Psoas muscle (tissue), 8 donors: ENCODE measurements at places on chromosomes 2 and 18.

- no peak for DNase-seq
These were observed 463 bp downstream of the HS1BP3 start for GRCh38 chr2:20650393-20650876.

DNA sequence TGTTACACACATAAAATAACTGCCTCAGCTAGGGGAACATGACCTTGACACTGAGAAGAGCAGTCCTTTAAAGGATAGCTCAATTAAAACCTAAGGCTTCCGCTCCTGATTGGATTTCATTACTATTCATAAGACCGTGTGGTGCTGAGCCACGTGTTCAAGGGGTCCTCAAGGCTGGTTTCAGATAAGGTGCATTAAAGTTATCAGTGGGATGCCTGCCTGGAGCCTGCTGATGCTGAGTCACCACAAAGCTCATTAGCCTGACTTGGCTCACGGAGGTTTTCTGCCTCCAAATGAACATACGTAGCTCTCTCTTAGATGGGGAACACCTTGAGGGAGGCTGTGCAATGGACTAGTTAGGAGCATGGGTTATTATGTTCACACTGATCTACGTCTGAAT, 518.9 kb downstream of the TDRD15 start:
- DNase-seq: no peak

GRCh38 chr2:10385501-10385900, 62.6 kb downstream of the ODC1 start:
- DNase-seq: no peak

- no peak for DNase-seq
These were observed 133.2 kb downstream of the NCK2 start for GRCh38 chr2:105877945-105878344.

DNA sequence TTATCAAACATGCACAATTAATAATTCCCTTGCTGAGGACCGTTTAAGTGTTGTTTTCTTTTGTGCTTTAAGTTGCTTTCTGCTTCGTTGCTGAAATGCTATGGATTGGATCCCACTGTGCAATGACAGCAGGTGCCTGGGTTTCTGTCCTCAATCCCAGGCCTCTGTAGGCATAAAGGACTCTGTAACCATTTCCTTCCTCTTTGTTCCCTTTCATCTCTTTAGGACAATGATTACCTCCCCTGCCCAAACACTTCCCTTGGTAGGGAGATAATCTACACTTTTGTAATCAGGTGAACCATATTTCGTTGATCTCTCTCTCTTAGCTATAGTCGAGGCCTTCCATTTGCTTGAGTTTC, 58.6 kb upstream of the LYPD6B start:
- DNase-seq: no peak

- DNase-seq: peak; percentile 51
These were observed 97.6 kb downstream of the NDUFA10 start for GRCh38 chr2:239927424-239927981.

- DNase-seq: no peak
These were observed 45.9 kb upstream of the RHOB start for GRCh38 chr2:20400787-20401488.

DNA sequence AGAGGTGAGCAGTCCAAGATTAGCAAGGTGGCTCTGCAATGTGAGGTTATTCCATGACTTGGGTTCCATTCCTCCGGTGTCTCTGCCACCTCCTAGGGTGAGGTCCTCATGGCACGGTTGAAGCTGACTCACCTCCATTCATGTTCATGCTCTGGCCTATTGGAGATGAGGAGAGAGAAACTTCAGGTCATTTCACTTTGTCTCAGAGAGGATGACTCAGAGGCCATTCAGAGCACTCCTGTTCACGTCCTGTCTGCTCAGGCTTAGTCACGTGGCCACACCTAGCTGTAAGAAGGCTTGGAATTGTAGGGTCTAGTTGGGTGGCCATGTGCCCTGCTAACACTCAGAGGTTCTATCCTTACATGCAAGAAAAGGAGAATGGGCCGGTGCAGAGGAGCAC, 67.5 kb upstream of the MBOAT2 start:
- no peak for DNase-seq

GRCh38 chr2:85547089-85547858, 8.3 kb downstream of the MAT2A start:
- no peak for DNase-seq

DNA sequence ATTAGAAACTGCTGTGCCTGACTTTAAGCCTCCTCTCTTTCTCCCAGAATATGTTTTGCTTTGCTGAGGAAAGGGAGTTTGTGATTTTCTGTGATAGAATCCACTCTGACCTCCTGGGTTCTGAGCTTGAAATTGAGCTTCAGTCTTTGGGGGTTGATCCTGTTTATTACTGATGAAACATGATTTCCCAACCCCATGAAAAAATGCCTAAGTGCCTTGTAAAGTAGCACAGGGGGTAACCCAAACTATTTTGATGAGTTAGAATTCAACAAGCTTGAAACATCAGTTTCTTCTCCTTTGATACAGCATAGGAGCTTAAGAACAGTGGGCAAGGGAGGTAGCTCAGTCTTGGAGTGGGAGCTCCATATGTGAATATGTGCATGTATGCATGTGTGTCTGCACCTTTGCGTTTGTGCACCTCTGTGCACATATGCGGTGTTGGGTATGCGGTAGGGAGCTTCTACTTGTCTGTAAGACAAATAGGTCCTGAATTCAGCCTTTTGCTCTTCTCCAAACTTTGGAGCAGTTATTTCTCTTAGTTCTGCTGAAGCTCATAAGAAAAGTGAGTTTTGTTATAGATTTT, 364.6 kb downstream of the OSR1 start:
- DNase-seq: no peak

- no peak for DNase-seq
These were observed 429.6 kb downstream of the PID1 start for GRCh38 chr2:228841475-228841874.

DNA sequence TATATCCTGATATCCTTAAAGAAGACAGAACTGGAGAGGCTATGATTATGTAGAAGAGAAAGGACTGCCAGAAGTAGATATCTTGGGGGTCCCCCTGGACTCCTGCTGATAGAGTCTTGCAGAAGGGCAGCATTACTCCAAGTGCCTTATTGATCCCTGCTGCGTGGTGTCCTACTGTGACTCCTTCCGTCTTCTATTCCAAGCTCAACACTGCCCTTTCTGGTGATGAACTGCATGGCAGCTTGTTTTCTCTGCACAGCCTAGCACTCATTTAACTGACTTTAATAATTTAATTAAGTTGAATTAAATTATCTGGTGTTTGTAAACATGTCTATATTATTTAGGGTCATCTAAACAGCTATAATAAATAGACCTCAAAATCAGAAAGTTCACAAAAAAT, 194.1 kb upstream of the DSEL start:
- no peak for DNase-seq

- DNase-seq: no peak
These were observed 19.5 kb upstream of the STAT4 start for GRCh38 chr2:191170301-191170636.

DNA sequence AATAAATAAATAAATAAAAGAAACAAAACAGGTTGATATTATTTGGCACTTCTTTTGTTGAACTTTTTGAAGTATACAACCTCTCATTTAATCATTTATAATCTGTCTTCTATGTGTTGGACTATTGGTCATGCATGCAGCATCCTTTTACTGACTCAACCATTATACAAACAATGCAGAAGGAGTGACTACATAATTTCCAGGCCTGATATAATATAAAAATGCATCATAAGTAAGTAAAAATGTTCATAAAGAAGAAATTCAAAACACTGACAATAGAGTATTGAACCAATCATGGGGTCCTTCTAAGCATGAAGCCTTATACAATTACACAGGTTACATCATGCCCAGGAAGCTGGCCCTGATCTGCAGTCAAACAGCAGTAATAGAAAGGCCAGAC, 141.5 kb upstream of the FN1 start:
- DNase-seq: no peak

- DNase-seq: no peak
These were observed 593.1 kb downstream of the CBLN2 start for GRCh38 chr18:71951001-71951400.

DNA sequence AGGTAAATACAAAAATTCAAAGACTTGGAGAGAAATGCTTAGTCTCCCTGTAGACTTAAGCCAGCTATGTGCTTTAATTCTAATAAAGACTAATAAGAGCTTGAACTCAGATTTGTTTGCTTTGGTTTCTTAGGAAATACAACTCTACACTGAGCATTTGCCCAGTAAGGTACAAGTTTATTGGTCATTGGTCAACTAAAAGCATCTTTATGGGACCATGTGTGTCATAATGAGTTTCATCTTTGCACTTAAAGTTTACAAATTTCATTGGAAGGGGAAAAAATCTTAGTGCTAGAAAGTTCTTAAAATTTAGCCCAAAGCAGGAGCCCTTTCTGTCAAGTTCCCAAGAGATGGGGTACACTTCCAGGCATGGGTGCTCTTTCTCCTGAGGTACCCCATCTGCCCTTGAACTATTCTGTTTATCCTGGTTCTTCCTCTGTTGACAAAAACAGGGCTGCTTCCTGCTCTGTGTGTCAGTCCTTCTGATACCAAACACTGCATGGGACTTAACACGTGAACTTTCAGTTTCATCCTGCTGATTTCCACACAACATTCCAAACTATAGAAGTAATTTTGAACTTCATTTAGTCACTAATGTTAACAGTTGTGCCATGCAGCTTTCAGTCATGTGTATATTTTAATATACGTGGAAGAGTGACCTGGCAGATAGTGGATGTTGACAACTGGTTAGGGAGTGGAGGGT, 200.2 kb downstream of the TPGS2 start:
- DNase-seq: no peak

GRCh38 chr2:230128623-230129342, 60.1 kb upstream of the SLC16A14 start:
- no peak for DNase-seq

DNA sequence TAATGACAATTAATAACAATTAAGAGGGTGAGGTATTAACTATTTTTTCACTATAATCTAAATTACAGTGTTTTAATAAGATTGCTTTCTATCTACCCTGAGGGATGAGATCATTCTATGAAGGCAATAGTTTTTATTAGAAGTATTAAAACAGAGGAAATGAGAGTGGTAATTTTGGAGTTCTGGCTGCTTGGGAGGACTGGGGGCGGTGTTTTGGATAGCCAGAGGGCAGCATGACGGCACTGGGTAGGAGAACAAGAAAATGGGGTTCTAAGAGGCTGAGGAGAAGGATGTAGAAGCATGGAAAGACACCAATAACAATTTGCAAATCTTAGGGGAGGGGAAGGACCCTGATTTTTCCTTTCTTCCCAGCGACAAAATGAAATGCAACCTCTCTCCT, 5.1 kb upstream of the DNAJC5G start:
- no peak for DNase-seq

DNA sequence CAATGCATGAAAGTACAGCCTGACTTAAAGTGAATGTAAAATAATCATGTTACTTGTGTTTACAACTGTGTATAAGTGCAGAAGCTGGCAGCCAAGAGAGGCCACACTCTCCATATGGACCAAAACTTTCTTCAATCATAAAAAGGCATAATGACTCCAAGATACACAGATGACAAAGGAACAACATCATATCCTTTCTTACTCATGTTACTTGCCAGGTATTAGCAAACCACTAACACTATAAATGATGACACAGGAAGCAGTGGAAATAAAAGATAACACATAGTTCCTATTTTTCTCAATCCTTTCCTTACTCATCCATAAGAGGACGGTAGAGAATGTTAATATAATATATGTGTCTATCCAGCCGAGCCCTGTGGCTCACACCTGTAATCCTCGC, 400.0 kb upstream of the CDH2 start:
- DNase-seq: no peak

- no peak for DNase-seq
These were observed 87.8 kb upstream of the SLC39A10 start for GRCh38 chr2:195569255-195569654.

DNA sequence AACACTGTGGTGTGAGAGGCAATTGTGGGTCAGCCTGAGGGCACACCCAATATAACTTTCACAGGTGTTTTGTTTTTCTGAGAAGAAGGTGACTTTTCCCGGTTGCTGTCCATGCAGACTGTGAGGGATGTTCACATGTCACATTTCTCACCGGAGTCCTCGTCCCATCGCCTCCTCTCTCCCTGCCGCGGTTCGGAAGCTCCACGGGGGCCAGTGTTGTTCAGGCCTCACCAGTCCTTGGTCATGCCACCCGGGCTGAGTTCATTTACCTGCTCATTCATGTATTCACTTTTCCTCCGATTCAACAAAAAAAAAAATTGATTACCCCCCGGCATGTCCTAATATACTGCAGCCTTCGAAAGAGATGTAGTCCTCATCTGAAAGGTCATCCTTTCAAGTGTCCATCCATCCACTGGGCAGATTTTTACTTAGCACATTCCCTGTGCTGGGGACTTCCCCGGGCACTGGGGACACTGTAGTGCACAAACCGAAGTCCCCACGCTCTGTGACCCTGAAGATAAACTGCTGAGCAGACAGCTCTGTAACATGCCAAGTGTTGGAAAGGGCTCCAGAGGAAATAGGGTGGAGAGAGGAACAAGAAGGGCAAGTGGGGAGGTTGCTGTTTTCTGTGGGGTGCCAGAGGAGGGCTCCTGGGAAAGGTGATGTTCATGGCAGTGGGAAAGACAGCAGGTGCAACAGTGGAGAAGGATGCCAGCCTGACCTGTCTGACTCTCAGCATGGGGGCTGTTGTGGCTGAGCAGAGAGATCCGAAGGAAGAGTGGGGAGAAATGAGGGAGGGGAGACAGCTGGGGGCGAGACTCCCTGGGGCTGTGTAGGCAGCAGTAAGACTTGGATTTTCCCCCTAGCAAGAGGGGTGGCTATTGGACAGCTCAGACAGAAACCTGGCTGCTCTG, 22.4 kb downstream of the LRRFIP1 start:
- no peak for DNase-seq

DNA sequence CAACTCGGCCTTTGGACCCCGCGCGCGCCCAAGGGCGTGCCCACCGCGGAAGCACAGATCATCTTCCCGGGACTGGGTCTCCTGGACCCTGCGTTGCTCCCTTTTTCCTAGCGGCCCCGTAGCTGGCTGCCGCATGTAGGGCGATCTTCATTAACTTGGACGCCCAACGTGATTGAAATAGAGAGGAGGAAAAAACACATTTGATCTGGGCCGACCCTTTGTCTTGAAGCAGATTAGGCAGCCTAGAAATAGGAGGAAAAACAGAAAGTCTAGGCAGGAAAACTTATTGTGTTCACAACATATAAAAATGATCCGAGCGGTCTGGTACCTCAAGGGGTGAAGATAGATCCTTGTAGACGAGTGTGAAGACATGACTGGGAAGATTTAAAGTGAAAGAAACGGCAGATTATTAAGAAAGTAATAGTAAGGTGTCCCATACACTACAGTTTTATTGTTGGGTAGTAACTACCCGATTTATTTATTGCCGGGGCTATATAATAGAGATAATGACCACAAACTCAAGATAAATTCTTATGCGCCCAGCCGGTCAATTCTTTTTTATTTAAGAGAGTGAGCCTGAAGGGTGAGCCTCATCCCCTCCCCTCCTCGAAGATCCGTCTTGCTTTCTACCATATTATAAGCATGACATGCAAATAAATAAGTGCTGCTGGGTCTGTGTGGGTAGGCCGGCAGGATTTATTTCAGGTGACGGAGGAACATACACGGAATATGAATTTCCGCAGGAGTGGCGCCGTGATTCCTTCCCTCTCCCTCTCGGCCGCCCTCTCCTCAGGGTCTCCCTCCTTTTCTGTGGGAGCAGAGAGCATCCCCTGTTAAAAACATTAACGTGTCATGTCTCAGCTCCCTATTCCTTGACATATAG, 147.4 kb downstream of the MEIS1 start:
- no peak for DNase-seq
